ENCODE measurements at places on chromosomes 16 and 17.
A peak's percentile ranks its signal among the peaks of the same experiment; 100 is the strongest.

- no peak for DNase-seq
Observed at GRCh38 chr17:55816532-55817396, 65.9 kb downstream of the PCTP start.

DNA sequence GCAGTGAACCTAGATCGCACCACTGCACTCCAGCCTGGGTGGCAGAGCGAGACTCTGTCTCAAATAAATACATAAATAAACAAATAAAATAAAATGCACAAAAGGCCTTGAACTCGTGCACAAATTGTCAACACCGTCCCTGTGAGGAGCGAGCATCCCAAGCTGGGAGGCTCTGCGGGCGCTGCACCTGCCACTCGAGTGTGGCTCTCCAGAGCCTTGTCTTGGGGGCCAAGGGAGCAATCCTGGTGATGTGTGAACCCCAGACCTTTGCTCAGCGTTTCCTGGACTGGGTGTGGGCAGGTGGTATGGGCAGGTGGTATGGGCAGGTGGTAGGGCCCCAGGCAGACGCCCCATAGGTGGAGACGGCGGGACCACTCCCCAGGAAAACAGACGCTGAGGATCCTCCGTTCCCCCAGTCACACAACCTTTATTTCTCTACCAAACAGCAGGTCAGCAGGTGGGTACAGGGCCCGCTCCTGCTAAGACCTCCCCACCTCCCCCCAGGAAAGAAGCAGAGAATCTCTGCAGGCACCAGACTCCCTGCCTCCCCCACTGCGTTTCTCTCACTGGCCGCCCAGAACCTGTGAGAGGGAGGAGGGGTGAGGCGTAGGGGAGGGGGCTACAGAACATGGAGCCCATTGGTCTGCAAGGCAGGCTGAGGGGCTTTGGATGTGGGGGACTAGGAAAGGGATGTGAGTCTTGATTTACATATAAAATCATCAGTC, 7.4 kb upstream of the P2RX1 start:
- DNase-seq, result no peak

DNA sequence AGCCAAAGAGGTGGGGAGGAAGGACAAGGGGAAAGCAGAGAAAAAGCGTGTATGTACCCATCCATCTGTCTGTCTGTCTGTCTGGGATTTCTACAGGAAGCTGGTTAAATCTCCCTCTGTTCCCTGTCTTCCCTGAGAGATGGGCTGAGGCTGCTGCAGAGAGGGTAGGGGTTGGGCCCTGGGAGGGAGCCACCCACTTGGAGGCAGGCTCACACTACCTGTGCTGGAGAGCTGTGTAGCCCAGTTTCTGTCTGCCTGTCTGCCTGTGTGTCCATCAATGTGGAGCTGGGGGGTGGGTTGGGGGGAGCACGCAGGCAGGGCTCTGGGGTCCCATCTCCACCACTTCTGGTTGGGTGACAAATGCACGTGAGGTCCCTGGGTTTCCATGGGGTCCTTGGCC, 18.6 kb upstream of the C17orf113 start:
- no peak for DNase-seq

DNA sequence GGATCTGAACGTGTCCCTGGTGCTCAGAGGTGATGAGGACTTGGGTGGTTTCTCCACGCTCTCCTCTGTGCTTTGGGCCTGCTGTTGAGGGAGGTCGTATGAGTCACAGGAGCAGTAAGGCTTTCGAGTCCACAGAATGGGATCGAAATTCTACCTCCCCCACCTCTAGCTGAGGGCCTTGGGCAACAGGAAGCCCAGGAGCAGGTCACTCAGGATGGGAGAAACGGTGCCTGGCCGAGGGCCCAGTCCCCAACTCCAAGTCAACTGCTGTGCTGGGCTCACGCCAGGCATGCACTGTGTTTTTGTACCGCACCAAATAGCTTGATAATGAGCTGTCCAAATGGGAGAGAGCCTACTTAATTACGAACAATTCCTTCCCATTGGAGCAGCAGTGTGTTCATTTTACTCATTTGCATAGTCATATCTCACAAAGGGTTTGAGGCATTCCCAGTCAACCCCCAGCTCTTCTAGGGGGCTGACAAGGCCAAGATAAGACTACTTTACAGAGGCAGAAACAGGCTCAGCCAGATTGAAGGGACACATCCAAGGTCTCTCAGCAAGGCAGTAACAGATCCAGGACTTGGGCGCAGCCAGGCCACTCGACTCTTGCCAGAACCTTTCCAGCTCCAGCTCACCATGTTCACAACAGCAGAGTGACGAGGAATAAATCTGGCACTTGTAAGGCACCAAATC, 53.6 kb downstream of the WNT3 start:
- DNase-seq, result no peak

DNA sequence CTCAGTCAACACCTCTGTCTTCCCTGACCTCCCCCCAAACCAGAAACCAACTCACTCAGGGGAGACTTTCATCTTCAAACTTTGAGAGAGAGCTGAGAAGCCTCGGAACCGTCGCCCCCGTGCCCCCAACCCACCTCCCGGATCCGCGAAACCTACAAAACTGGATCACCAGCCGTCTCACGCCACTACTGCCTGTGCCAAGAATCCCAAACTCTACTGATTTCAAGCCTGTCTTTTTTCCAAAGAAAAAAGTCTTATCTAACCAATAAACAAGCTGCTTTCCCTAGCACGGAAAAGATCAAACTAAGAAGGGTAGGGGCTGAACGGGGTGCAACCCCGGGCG, 2.0 kb downstream of the AXIN2 start:
- no peak for DNase-seq

- peak; percentile 49 for DNase-seq
Observed at GRCh38 chr16:31880322-31880979, 6.8 kb downstream of the ZNF267 start.

DNA sequence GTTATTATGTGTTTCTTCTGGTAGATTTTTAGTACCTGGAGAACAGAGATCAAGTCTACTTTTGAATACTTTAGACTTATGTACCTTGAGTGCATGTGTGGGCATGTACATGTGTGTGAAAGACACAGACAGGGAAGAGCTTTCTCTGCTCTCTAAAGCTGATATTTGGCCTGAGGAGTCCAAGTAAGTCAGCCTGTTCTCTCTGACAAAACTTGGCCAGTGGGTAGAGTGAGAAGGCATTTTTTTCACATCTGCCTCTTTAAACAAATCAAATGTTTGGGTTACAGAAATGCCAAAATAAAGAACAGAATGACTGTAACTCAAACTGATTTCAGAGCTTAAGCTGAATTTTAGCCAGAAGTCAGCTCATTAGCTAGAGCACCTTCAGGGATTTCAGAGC, 309.7 kb upstream of the DYNLRB2 start:
- no peak for DNase-seq

- DNase-seq, result no peak
Observed at GRCh38 chr16:57949013-57949412, 21.9 kb downstream of the CNGB1 start.

All from activated CD4-positive, alpha-beta T cell treated with anti-CD3 and anti-CD28 coated beads, Interleukin-2, amount 50 U/mL, for 48 hours (primary cell).